Left renal cortex interstitium (tissue), 4 donors: ENCODE measurements at places on chromosomes 1 and 21.

DNA sequence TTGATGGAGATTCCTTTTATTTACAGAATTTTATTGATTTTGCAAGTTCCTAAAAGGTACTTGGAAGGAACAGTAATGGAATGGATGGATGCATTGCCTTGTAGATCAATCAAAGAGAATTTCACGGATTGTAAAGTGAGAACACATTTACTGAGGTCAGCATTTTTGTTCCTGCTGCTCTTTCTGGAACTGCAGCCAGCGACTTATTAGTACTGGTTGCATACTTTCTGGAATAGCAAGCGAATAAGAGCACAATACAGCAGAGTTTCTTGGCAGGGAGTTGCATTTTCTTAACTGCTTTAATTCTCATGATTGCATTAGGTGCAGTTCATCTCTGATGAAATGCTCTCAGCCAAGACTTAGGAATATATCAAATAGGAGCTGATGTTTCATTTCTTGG lies 106.1 kb upstream of the CHODL start:
- DNase-seq: no peak

DNA sequence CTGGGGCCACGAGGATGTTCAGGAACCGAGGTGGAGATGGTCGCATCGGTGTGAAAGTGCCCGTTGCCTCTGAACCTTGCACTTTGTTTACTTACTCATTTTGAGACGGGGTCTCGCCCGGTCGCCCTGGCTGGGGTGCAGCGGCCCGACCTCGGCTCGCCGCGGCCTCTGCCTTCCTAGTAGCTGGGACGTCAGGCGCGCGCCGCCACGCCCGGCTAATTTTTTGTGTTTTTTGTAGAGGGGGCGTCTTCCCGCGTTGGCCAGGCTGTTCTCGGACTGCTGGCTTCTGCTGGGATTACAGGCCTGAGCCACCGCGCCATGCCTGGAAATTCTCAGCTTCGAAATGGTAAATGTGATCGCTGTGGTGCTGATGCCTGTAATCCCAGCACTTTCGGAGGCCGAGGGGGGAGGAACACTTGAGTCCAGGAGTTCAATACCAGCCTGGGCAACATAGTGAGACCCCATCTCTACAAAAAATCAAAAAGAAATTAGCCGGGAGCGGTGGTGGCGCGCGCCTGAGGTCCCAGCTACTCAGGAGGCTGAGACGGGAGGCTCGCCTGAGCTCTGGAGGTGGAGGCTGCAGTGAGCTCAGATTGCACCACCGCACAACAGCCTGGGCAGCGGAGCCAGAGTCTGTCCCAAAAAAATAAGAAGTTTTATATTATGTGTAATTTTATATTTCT lies 684 bp upstream of the MRPL20 start:
- no peak for DNase-seq

- no peak for DNase-seq
These were observed 10.6 kb downstream of the ZBTB17 start for GRCh38 chr1:15965228-15965767.

DNA sequence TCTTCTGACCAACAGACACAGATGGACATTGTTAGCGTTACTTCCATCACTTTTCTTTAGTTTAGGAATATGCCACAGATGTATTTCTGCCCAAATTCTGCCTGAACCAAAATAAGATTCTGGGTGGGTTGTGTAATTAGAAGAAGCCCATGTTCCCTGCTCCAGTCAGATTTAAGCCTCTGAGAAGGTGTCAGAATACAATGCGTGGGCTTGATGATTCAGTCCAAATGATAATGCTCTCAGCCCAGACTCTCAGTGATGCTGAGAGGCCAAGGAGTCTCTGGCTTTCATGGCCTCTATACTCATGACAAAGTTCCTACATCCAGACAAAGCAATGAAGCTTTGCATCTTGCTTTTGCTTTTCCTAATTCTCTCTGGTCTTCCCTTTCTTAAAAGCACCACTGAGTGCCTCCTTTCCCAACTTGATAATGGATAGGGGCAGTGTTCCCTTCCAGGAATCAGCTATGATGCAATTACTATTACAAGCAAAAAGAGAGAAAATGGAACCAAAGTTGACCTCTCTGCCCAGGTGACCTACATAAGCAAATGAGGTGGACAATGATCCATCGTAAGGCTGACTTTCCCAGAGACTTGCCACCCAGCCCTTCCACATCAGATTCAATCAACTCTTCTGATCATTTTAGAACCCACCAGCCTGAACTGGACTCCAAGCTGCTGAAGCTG lies 8.8 kb downstream of the SEC16B start:
- no peak for DNase-seq

GRCh38 chr1:226665505-226666163 lies 73.4 kb downstream of the ITPKB start:
- no peak for DNase-seq

DNA sequence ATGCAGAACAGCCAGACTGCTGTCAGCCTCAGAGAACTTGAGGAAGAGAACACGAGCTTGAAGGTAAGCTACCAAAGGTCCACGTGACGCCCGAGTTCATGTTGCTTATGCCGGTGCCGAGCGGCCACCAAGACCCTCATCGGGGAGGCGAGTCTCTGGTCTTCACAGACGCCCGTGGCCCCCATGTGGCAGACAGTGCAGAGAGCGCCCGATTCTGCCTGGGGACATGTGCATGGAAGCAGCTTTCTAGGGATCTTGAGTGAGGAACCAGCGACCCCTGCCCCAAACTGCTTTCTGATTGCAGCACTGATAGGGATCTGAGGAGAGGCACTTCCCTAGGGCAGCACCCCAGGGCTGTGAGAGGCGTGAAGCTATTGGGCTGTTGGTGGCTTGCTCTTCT lies 56.3 kb upstream of the DIP2A start:
- no peak for DNase-seq

DNA sequence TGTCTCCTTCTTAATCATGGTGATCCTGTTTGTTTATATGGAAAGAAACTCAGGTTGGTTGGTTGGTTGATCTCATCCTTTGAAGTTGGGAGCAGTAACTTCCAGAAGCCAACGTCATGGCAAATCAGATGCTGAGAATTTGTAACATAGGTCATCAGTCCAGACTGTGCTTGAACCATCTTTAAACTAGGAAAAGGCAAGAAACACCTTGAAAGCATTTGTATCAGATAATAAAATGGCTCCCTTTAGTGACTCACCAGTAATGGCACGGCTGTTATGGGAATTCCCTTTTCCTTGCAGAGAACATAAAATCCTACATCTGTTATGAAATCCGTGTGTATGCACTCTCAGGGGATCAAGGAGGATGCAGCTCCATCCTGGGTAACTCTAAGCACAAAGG lies 58.1 kb downstream of the SERBP1 start:
- DNase-seq: no peak

- no peak for DNase-seq
These were observed 5.7 kb upstream of the FTCD start for GRCh38 chr21:46160907-46161632.

DNA sequence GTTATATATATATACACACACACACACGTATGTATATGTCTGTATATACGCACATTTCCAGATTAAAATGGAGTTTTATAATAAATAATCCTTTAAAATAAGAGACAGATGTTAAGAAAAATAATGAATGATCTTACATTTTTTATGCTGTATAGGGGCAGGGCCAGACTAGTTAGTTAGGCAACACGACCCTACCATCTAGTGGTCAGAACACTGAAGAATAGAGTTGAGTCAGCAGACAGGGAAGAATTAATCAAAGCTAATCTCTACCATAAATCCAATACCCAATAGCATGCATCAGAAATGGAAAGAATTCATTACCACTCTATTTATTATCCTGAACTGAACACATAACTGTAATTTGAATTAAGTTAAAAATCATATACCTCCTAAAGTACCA lies 156.7 kb downstream of the BRINP3 start:
- DNase-seq: no peak

- DNase-seq: no peak
These were observed 1.0 kb downstream of the RCC1 start for GRCh38 chr1:28506907-28507246.

GRCh38 chr1:39082811-39083576 lies 56.8 kb downstream of the NDUFS5 start:
- DNase-seq: no peak

- no peak for DNase-seq
These were observed 30.1 kb downstream of the STPG1 start for GRCh38 chr1:24383381-24383940.

GRCh38 chr1:211761400-211761799 lies 69.2 kb downstream of the LPGAT1 start:
- no peak for DNase-seq

DNA sequence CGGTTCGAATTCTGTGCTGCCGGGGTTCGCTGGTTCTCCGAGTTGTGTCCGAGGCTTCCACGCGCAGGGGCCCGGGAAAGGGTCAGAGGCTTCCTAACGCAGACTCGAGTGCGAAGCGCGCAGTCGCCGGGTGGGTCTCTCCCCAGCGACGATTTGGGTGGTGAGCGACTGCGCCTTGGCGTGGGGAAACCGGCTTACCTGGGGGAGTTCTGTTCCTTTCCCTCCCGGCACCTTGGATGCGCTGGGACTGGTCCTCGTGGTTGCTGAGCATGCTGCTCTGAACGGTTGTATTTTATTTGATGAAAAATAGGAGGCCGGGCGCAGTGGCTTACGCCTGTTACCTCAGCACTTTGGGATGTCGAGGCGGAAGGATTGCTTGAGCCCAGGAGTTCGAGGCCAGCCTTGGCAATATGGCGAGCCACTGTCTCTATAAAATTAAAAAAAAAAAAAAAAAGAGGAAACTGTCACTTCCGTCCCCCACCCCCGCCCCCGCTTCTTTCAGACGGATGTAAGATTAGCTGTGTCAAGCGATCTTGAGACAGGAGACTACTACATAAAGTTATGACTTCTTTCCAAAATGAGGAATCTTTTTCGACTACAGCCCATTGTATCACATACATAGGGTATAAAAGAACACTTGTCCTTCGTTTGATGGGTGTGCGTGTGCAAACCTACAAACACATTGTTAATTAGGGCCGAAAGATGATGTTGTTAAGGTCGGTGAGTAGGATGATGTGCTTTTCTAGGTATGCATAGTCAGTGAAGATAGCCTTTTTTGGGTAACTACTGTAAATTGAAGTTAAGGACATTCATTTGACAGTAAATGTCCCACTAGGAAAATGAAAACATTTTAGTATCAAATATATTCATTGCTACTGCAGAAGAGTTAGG lies at the start of gene CCDC18:
Gene CCDC18, plus strand, starts transcription at position 2 of the 891 bp plus-strand sequence. CDS start 2,638 bp downstream, outside the sequence.
- DNase-seq: peak; percentile 59

- DNase-seq: no peak
These were observed 21.3 kb downstream of the KRTAP10-1 start for GRCh38 chr21:44518686-44519085.

- no peak for DNase-seq
These were observed 168.4 kb upstream of the C21orf91 start for GRCh38 chr21:17987382-17988101.

GRCh38 chr1:226659641-226660040 lies 79.4 kb downstream of the ITPKB start:
- no peak for DNase-seq

DNA sequence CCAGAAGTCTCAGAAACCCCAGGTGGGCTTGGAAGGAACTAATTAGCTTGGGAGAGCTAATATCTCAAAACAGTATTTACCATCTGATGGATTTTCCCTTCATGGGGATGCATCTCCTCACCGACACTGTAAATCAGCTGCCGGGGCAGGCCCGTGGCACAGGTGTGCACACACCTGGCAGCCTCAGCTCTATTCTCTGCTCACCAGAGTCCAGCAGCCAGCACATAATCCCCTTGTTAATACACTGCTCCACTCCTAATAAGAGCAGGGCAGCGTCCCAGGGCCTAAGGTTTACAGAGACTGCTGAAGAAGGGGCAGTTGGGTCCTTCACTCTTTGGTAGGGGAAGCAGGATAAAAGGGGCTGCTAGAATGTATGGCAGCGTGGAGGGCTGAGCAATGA lies 200.0 kb downstream of the TOMM20 start:
- DNase-seq: no peak

- no peak for DNase-seq
These were observed 89.7 kb downstream of the MAGI3 start for GRCh38 chr1:113479713-113480676.

GRCh38 chr1:3639397-3639911 lies 10.4 kb downstream of the WRAP73 start:
- no peak for DNase-seq

DNA sequence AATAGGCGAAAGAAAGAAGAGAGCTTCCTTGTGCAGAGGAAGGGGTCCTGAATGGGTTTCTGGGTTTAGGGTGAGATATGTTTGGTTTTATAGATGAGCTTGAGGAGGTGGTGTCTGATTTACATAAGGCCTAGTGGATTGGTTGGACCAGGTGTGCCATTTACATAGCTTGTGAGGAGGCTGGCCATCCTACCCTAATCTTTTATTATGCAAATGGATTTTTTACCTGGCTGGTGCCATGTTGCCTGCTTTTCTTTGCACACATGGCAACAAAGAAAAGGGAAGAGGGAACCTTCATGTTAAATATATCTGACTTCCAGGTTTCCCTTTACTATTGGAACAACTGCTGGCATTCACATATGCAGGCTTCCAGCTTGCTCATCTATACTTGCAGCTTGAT lies 585.3 kb downstream of the PTPRU start:
- no peak for DNase-seq

- DNase-seq: no peak
These were observed 11.2 kb downstream of the AGO1 start for GRCh38 chr1:35894183-35894582.

GRCh38 chr21:45415943-45416611 lies 11.1 kb downstream of the COL18A1 start:
- DNase-seq: no peak

DNA sequence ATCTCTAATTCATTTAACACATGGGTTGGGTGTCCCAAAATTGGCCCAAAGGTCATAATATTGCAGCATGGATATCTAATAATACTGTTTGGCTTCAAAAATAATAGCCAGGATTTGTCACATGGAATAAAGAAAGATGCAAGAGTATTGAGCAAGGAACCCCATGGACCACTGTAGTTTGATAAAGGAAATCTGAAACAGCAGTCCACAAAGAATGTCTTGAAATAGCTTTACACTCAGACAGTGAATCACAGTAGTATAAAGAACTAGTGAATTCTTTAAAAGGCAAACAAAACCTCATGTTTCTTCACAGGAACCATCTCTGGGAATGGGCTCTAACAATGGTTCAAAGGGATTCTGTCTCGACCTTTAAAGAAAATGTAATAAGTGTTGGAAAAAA lies 576.1 kb upstream of the ZRANB2 start:
- DNase-seq: no peak

DNA sequence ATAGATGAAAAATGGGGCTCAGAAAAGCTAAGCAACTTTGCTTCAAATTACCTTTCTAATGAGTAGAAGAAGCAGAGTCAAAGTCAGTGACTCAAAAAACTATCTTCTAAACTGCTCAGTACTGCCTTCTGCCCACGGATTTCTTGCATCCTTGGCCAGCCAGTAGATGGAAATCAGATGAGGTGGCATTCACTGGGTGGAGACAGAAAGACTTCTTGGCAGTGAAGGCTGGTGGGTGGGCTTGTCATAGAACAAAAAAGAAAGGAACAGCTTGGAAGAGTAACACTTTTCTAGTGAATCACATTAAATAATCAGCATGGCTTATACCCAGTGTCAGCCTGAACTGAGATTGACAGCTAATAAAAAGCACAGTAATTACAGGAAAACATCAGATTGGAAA lies 170.7 kb downstream of the ST6GALNAC5 start:
- DNase-seq: no peak

GRCh38 chr21:32868631-32869454 lies 97.3 kb upstream of the PAXBP1 start:
- DNase-seq: no peak

GRCh38 chr1:246081138-246081702 lies 425.9 kb downstream of the SMYD3 start:
- no peak for DNase-seq
